ENCODE measurements at places on chromosomes 5 and 9.

DNA sequence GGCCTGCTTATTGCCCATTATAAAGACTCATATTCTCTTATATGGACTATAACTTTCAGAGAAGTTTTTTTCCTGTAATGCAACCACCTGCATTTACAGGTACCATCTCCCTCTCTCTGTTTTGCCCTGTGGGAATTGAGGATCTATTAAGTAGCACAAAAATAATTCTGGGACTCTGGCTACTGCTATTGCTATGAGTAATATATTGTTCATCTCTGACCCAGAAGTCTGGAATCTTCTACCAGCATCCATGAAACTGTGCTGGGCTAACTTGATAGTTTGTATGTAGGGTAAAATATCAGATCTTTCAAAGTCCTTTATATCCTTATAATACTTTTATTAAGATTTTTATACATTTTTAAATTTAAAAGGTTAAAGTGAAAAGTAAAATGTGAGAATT is 607.2 kb downstream of the EFNA5 start:
- DNase-seq = no peak

DNA sequence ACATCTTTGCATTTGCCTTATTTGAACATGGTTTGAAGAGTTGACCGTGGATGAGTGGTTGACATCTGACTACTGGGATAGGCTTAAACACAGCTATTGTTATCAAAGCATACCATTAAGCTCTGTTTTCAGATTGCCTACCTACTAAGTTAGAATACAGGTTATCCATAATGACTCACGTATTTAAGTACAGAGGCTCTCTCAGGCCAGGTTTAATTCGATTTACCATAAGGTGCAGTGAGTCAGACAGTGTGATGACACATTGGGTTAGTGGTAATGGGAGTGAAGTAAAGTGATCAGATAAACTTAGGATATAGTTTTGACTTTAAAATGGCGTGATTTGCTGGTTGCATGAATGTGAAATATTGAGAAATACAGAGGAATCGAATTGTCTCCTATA is 732.0 kb upstream of the CTNND2 start:
- no peak for DNase-seq

DNA sequence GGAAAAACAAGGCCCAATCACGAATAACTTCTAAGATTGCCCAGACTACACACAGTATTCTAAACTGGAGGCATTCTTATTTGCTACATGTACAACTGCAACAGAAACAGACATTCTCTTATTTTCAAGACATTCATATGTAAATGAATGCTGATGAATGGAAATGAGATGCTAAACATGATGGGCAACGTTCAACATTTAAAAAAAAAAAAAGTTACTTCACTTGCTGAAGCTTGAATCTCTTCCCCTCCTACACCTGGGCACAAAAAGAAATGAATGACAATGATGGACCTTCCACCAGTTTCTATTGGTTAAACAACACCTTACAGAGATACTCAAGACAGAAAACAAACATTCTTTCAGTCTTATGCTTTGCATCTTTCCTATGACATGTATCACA is 160.5 kb downstream of the BNC2 start:
- no peak for DNase-seq

DNA sequence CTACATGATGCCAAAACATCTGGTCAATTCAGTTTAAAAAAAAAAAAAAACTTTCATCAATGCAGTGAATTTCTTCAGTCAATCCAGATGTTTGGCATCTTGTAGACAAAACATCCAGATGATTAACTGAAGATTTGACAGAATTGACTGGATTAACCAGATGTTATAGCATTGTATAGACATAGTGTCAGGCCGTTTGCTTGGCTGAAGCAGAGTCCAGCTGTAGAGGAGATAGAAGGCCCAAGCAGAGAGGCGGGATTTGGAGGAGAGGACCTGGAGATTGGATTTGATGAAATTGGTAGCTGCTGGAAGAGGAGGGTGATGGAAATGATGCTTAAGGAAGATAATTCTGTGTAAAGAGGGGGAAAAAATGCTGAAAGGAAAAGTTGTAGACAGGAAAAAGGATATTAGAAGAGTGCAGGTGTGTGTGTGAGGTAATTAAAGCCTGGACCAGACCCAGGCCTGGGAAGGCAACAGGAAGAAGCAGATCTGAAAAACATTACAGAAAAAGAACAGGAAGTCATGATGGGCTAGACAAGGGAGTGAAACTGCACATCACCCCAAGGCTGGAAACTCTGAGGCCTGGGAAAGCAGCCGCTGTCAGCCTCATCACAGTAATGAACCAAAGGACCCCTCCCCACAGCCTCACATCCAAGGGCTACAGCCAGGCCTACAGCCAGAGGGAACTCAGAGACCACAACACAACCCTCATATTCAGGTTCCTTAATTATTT is 258.3 kb downstream of the CWC27 start:
- DNase-seq = no peak

GRCh38 chr9:137367506-137368430 is 55.2 kb downstream of the EXD3 start:
- no peak for DNase-seq

- no peak for DNase-seq
These were observed 166.8 kb downstream of the PSAT1 start for GRCh38 chr9:78463750-78464149.

DNA sequence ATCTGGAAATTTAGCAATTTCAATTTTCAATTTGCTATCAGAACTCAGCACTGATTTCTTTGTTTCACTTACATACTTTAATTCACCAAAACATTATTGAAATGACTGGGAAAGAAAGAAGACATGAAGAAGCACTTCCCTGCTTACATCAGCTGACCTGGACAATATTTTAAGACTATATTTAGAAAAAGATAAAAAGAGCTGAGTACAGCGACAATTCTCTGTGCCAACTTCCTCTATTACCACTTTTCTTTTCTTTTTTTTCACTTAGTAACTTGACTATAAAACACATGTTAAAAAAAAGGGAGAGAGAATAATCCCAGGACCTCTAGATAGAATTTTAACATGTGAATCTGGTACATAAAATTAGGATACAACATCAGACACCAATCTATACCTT is 35.6 kb downstream of the MEF2C start:
- no peak for DNase-seq

DNA sequence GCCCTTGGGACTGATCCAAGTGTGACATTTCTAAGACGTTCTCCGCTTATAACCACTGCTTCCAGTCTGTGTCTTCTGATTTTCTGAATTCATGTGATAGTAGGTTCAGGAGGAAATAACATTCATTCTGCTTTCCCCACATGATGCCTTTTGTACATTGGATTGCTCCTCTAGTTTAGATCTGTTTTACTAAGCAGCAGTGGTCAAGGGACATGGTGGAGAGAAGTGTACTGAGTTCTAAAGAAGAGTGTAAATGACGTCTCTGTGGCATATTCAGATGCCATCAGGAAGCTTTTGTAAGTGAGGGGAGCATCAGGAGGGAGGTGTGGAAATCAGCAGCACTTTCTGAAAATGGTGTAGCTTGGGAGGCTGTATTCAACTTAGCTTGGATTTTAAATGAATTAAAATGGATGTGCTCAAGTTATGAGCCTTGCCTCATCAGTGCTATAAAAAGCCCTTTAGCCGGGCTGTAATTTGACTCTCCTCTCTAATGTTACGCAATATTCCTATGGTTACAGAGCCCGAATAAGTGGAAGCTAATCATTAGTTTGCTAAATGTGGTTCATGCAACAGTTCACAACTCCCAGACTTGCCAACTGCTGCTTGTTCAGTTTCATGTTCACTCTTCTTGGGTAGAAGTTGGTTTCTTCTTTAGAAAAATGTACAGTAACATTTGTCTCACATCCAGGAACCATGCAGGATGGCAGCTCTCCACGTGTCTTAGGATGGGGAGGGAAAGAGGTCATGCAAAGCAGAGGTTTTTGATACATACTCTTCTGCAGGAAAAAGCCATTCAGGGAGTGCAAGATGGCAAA is 281.3 kb downstream of the ARHGAP26 start:
- DNase-seq = no peak

DNA sequence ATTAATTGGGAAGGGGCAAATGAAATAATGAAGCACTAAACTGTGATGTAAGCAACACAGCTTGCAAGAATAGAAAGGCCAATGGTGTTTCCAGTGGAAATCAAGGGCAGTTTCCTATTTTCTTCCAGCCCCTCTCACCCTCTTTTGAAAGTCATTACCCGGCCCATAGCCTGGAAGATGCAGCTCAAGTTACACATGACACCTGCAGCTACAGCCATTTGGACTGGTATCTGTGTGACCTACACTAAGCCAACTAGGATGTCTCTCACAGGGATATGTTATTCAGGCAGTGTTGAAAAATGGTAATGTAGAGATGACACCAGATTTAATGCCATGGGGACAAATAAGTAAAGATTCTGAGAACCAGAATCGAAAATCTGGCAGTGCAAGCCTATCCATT is 439.4 kb upstream of the ZNF462 start:
- DNase-seq = no peak

GRCh38 chr5:29134418-29134817 is 2059.1 kb upstream of the CDH6 start:
- DNase-seq = no peak

DNA sequence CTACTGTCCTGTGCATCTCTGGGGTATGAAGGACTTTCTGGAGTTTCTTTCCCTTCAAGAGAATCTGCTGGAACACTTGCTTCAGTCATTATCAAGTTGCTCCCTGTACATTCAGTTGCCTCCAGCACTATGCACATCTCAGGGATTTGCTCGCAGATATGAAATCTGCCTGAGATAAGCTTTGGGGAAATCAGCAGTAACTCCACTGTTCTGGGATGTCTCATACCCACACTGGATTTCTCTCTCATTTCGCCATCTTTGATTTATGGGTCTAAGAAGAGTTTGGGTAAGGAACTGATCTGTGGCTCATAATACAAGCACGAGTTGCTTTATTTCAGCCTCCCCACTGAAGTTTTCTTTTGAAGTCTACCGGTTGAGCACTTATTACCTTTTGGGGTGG is 585.6 kb downstream of the PSAT1 start:
- DNase-seq = no peak

- DNase-seq = no peak
These were observed 16.8 kb upstream of the ZBTB43 start for GRCh38 chr9:126788046-126788445.

GRCh38 chr5:139378101-139378825 is 4.8 kb downstream of the SLC23A1 start:
- DNase-seq = no peak

DNA sequence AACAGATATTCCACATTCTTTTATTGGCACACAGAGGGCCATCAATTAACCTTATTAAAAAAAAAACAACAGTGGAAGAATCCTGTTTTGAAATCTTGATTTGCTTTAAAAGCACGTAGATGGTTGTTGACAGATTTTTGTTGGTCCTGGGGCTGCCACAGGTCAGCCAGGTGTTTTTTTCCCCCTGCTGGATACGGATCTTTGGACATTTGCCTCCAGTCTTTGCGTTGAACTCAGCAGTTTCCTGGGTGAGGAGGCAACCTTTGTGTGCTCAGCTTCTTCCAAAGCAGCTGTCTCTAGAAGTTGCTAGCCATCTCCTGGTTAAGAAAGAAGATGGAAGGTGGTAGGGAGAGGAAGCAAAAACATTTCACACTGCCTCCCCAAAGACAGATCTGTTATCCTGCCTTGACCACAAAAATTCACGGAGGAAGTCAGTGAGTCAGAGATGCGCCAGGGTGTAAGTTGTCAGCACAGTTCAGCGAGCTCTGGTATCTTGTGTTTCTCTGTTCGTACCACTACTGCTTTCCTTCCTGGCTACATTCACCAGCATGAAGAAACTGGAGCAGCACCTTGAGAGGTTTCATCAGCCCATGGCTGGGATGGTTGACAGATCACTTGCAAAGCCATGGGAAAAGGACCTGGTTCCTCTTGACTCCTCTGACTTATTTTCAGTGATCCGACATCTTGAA is 207.3 kb downstream of the ARHGAP26 start:
- no peak for DNase-seq

GRCh38 chr9:88236511-88237478 is 98.5 kb upstream of the SPATA31C2 start:
- no peak for DNase-seq

DNA sequence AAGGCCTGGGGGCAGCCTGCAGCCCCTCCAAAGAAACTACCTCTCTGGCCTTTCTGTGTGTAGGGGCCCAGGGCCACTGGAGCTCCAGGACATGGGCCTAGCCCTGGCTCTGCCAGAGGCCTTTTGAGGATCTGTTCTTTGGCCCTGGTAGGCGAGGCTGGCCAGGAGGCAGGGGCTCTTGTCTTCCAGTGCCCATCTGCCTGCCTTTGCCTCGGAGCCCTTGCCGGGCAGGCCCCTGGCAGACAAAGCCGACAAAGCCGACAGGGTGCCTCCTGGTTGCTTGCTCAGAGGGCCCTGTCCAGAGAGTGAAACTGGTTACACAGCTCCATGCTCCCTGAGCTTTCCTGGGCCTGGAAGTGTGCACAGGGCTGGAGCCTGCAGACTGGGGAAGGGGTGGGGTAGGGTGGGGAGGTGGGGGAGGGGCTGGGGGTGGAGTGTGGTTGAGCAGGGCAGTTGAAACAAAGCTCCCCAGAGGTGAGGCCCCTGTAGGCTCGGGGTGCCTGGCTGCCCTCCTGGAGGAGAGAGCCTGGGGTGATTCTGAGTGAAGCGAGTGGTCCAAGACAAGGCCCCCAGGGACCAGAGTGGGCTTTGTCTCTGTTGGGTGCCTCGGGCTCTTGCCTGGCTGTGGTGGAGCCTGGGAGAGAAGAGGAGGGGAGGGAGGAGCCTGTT is 29.3 kb downstream of the PTPA start:
- DNase-seq = no peak

DNA sequence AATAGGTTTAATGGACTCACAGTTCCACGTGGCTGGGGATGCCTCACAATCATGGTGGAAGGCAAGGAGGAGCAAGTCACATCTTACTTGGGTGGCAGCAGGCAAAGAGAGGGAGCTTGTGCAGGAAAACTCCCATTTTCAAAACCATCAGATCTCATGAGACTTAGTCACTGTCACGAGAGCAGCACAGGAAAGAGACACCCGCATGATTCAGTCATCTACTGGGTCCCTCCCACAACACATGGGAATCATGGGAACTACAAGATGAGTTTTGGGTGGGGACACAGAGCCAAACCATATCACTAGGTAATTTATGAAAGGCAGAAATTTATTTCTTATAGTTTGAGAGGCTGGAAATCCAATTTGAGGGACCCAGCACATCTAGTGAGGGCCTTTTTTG is 40.0 kb downstream of the MTREX start:
- DNase-seq = no peak

DNA sequence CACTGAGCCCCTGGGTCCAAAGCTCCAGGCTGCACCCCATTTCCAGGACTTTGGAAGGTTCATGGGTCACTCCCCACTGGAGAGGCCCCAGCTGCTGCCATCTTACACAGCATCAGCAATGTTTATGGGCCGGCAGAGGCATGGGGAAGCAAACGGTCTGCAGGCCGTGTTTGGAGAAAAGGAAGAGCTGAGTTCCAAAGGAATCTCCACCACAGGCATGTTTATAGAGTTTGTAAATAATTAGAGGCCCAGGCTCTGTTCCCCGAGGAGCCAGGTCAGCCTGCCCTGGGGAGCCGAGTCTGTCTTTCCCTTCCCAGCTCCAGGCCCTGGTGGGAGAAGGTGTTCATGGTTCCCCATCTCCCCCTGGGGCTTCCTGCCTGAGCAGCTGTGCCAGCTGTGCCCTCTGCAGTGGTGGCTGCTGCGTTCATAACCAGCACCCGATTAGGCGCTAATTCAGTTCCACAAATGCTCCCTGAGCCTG is 64.8 kb downstream of the COL27A1 start:
- DNase-seq = no peak

- no peak for DNase-seq
These were observed 123.0 kb downstream of the TRIO start for GRCh38 chr5:14266171-14266570.
